Right lobe of liver (tissue), 6 donors: ENCODE measurements at places on chromosomes 6 and 20. TPM values are rescaled to one million over a fixed set of nuclear protein-coding genes. Genes with fewer than 3 reads are reported as not detected.

The HLA-DOB gene
- not detected for total RNA-seq

The HLA-E gene
- 169 TPM for total RNA-seq

The SENP6 gene
- 43.4 TPM for total RNA-seq

The C20orf141 gene
- not detected for total RNA-seq

The ELOVL4 gene
- total RNA-seq, result 0.07 TPM

The NKX2-2 gene
- not detected for total RNA-seq

The SOX18 gene
- total RNA-seq, result 5.5 TPM

The ACTL10 gene
- total RNA-seq, result 1.1 TPM

The SYNGAP1 gene
- total RNA-seq, result 3.4 TPM

The RCAN2 gene
- total RNA-seq, result 4.5 TPM

DNA sequence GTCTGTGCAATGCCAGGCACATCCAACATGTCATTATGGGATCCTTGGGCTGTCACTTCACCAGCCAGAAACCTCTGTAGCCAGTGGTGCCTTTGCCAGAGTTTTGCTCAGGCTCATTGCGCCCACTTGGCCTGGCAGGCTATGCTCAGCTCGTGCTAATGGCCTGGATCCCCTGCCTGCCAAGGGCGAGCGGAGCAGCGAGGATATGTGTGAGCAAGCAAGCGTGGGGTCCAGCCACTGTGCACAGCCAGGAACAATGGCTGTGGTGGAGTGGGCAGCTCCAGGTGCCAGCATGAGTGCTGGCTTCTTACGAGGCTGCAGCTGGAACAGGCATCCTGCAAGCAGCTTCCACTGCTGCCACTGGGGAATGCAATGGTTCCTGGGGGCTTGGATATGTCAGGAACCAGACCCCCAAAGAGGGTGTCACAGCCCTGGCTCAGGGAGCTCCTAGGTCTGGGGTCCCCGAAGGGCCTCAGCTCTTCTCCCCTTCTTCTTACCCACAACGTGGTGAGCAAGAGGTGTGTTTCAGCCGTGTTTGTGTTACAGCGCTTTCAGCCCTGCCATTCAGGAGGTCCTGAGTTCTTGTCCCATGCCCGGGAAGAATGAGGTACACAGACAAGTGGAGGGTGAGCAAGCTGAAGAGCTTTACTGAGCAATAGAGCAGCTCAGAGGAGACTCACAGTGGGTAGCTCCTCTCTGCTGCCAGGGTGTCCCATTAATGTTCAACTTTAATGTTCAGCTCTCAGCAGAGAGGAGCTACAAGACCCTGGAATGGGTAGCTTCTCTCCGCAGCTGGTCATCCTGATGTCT is 22.3 kb upstream of the TOP1 start:
- no peak for DNase-seq

DNA sequence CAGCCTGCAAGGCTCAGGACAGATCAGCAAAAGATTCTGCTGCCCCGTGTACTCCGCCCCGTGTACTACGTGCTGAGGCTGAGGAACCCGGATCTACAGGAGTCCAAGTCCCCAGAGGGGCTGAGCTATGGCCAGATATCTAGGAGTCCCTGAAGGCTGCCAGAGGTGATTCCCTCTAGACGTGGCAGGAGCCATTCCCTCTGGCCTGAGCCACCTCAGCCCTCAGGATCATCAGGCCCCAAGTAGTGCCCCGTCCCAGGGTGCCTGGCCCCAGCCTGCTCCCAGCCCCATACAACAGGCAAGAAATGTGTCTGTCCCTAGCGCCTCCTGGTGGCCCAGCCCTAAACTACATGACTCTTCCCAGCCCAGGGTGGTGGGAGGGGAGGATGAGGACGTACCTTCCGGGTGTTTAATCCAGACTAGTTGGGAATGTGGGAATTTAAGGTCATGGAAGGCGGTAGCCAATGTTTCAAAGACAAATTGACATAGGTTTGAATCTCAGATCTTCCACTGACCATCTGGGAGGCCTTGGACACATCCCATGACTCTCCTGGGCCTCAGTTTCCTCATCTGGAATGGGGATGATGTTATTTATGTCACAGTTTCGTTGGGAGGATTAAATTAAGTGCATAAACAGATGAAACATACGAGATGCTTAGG is 49.4 kb upstream of the PTPN1 start:
- DNase-seq, result peak; percentile 89

DNA sequence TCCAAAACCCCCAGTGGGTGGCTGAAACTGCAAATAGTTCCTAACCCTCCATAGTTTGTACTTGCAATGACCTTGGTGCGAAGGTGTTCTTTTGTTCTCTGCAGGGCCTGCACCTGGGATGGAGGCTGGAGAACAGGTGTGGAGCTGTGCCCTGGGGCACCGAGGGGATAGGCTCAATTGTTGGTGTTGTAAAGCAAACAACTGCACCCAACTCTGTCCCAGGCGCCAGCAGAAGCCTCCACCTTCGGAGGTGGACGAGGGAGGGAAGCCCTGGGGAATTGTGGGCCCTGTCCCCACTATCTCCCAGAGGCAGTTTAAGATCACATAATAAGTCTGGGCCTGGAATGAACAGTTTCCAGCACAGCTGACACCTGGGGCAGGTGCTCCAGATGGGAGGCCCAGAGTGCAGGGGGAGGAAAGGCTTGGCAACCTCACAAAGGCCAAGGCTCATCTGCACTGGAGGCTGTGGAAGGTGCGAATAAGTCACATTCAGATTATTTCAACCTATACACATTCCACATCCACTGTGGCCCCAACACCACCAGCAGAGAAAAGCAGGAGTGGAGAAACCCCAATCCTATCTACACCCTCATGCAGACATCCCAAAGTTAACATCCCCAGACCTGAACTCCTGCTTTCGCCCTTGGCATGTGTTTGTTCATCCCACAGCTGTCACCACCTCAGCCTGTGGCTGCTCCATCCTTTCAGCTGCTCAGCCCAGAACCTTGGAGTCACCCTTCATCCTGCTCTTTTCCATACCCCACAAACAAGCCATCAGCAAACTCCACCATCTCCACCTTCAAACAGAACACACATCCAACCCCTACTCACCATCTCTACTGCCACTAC is 12.3 kb upstream of the CBFA2T2 start:
- DNase-seq, result no peak

DNA sequence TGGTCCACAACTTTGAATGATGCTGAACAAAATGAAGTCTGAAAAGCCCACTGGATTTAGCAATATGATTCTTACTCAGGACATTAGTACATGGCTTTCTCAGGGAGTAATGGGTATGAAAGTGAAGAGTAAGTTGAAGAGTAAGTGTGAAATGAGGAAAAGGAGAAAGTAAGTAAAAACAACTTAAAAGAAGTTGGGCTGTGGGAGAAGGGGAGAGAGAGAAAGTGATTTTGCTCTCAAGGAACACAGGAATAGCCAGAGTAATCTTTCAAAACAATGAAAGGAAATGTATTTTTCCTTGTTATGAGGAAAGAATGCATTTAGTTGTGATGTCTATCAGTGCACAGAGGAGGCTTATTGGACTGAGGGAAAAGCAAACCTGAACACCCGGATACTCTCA is 39.8 kb upstream of the NKAIN2 start:
- no peak for DNase-seq

DNA sequence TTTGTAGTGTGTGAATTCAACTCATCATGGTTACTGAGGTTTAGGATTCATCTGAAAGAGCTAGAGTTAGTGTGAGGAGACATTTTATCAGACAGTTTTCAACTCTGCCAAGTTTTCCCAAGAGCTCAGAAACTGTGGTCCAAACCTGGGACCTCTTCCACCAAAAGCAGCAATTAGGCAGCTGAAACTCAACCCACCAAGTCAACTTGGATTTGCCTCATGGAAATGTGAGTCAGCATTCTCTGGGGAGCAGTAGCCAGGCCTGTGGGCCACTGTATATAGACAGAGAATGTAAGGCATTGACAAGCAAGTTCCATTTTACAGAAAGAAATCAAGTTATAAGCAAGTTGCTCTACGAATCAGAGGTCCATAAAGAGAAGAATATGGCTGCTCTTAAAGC is 178.8 kb upstream of the HDDC2 start:
- no peak for DNase-seq

- DNase-seq, result no peak
These were observed 309.3 kb upstream of the CDYL start for GRCh38 chr6:4466769-4467480.

DNA sequence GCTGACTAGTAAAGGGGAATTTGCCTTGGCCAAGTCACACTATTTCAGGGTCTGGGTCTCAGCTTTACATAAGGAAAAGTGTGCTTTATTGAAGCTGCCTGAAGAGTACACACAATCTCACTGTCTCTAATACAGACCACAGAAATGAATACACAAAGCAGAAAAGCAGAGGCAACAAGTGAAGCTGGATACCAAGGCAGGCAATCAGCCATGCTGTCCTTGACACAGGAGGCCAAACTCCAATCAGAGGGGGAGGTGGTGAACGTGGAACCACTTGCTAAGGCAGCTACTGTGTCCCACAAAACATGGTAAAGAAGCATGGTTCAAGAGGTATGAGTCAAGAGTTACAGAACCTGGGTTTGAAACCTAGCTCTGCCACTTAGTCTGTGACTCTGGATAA is 21.8 kb upstream of the CCND3 start:
- no peak for DNase-seq

GRCh38 chr6:139184047-139184446 is 49.2 kb downstream of the HECA start:
- DNase-seq, result no peak

DNA sequence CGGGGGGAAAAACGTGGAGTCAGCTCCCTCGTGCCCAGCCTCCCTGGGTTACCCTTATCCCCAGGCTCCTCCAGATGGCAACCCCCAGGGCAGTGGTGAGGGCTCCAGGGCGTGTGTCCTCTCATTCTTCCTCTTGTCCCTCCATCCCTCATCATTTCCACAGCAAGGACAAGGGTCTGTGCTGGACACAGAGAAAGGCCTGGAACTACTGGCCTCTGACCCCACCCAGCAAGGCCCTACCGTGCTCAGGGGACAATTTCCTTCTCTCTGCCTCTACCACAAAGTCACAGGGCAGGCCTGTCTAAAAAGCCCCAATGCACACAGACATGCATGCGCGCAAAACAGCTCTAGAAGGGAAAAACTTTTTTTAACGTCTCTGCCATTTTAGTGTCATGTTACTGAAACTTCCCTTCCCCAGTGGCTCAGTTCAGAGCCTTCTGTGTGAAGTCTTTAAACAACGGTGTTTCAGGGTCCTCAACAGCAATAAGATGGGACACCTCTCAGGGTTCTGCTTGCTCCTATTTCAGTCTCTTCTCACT is 1.1 kb upstream of the SLC35B2 start:
- peak; percentile 19 for DNase-seq

- no peak for DNase-seq
These were observed 9.5 kb upstream of the BTN3A3 start for GRCh38 chr6:26430787-26431186.
